CD4-positive, alpha-beta memory T cell (primary cell): ENCODE measurements at places on chromosomes 16 and 17. TPM values are rescaled to one million over a fixed set of nuclear protein-coding genes. Genes with fewer than 3 reads are reported as not detected.

GRCh38 chr17:1732833-1733321 is 8.4 kb downstream of the WDR81 start:
- DNase-seq, result no peak
- H3K36me3 ChIP-seq, result peaks cover under 1% of the 10 kb centered on the region
- no peaks in the 10 kb centered on the region for H3K27me3 ChIP-seq
- H3K4me1 ChIP-seq, result peaks cover 23% of the 10 kb centered on the region
- H3K4me3 ChIP-seq, result no peak overlapping the region
- H3K27ac ChIP-seq, result no peak overlapping the region

GRCh38 chr17:48519427-48519826 is 11.4 kb downstream of the HOXB1 start:
- no peak for DNase-seq
- no peaks in the 10 kb centered on the region for H3K4me1 ChIP-seq
- no peak overlapping the region for H3K4me3 ChIP-seq
- H3K27me3 ChIP-seq, result no peaks in the 10 kb centered on the region

GRCh38 chr16:48627148-48627547 is 17.2 kb upstream of the N4BP1 start:
- H3K4me1 ChIP-seq, result peaks cover 13% of the 10 kb centered on the region
- no peak overlapping the region for H3K27ac ChIP-seq
- H3K4me3 ChIP-seq, result no peak overlapping the region
- no peak for DNase-seq

- no peak overlapping the region for H3K4me3 ChIP-seq
- H3K4me1 ChIP-seq, result peaks cover 39% of the 10 kb centered on the region
- DNase-seq, result no peak
- H3K27ac ChIP-seq, result no peak overlapping the region
- no peaks in the 10 kb centered on the region for H3K27me3 ChIP-seq
- H3K36me3 ChIP-seq, result no peaks in the 10 kb centered on the region
These were observed 10.0 kb upstream of the NOS2 start for GRCh38 chr17:27810211-27810901.

DNA sequence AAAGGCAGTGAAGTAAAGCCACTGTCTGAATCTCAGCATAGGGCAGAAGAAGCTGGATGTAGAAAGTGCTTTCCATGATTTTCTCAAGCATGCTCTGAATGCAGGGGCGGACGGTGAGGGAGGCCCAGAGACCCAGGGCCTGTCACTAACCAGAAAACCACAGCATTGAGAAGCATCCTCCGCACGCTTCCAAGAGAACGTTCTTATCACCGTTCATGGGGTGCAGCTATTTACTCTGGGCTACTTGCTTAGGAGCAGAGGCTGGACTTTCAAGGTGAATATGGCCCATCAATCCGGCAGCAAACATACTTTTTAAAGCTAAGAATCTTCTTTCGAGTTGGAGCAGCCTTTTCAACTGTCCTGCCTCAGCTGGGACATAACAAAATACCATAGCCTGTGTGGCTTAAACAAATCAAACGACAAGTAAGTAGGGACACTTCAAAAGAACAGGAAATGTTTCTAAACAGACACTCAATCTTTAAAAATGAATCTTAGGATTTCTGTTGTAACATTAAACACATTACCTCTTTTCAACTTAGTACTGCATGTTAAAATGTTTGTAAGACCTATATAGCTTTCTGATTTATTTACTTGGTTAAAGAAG is 46.5 kb upstream of the CDRT4 start:
- H3K36me3 ChIP-seq, result peaks cover 9% of the 10 kb centered on the region
- no peak overlapping the region for H3K27ac ChIP-seq
- no peaks in the 10 kb centered on the region for H3K4me1 ChIP-seq
- no peak overlapping the region for H3K4me3 ChIP-seq

- no peaks in the 10 kb centered on the region for H3K27me3 ChIP-seq
- H3K36me3 ChIP-seq, result no peaks in the 10 kb centered on the region
- DNase-seq, result peak; percentile 37
- H3K4me1 ChIP-seq, result peaks cover 50% of the 10 kb centered on the region
- peak within 1 kb of the TSS; percentile 36 for H3K4me3 ChIP-seq
These were observed at the start of gene SLC16A11 for GRCh38 chr17:7043497-7044198. TSS of gene SLC16A11 (minus strand) at chr17:7044092. CDS start at chr17:7043513, 579 bp downstream.

DNA sequence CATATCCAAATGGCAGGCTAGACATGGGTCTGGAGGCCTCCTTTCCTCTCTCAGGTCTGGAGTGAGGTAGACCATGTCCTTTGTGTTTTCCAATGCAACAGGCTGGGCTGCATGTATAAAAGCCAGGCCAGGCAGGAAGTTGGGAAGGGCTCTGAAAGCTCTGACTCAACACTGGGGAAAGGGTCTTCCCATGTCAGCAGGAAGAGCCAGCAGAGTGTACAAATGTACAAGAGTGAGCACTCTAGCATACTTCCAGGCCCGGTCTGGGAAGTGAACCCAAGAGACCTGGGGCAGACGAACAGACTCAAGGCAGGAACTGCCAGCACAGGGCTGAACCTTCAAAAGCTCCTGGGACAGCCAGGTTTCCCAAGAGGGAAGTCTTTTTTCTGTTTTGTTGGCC is 7.0 kb downstream of the ATPAF2 start:
- DNase-seq, result no peak
- no peak overlapping the region for H3K27ac ChIP-seq
- H3K4me1 ChIP-seq, result peaks cover 9% of the 10 kb centered on the region
- H3K4me3 ChIP-seq, result no peak overlapping the region

GRCh38 chr17:76816590-76817135 is 51.5 kb upstream of the MGAT5B start:
- peak; percentile 63 for DNase-seq
- peaks cover 7% of the 10 kb centered on the region for H3K4me1 ChIP-seq
- H3K4me3 ChIP-seq, result no peak overlapping the region
- no peak overlapping the region for H3K27ac ChIP-seq
- H3K36me3 ChIP-seq, result no peaks in the 10 kb centered on the region

- H3K36me3 ChIP-seq, result no peaks in the 10 kb centered on the region
- H3K27me3 ChIP-seq, result peaks cover 6% of the 10 kb centered on the region
- H3K4me3 ChIP-seq, result no peak overlapping the region
- no peaks in the 10 kb centered on the region for H3K4me1 ChIP-seq
- DNase-seq, result no peak
These were observed 26.0 kb downstream of the CD300LF start for GRCh38 chr17:74686761-74687160.

DNA sequence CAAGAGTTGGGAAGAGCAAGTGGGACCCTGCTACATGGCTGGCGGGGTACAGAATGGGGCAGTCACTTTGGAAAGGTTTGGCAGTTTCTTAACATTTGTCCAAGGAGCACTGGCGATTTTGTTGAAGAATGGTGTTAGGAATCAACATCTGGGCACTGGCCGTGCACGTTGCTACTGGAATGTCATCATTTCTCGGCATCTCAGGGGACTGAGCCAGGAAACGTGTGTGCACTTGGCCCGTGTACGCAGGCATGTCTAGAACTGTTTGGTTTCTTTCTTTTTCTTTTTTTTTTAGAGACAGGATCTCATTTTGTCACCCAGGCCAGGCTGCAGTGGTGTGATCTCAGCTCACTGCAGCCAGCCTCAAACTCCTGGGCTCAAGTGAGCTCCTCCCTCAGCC is 17.3 kb upstream of the FOXK2 start:
- H3K4me1 ChIP-seq, result peaks cover 5% of the 10 kb centered on the region
- no peak overlapping the region for H3K4me3 ChIP-seq
- H3K27me3 ChIP-seq, result no peaks in the 10 kb centered on the region
- DNase-seq, result no peak
- no peaks in the 10 kb centered on the region for H3K36me3 ChIP-seq

- H3K36me3 ChIP-seq, result no peaks in the 10 kb centered on the region
- H3K27me3 ChIP-seq, result peaks cover 4% of the 10 kb centered on the region
- H3K4me1 ChIP-seq, result peaks cover 4% of the 10 kb centered on the region
- H3K27ac ChIP-seq, result no peak overlapping the region
- no peak overlapping the region for H3K4me3 ChIP-seq
These were observed 10.3 kb upstream of the ABCC3 start for GRCh38 chr17:50624321-50624934.

GRCh38 chr17:28700830-28701492 is 10.7 kb downstream of the PROCA1 start:
- H3K27ac ChIP-seq, result no peak overlapping the region
- no peak overlapping the region for H3K4me3 ChIP-seq
- H3K36me3 ChIP-seq, result peaks cover 72% of the 10 kb centered on the region
- no peaks in the 10 kb centered on the region for H3K27me3 ChIP-seq
- H3K4me1 ChIP-seq, result no peaks in the 10 kb centered on the region

GRCh38 chr17:72565758-72566157 is 444.9 kb downstream of the SOX9 start:
- no peak for DNase-seq
- no peak overlapping the region for H3K27ac ChIP-seq
- peaks cover 10% of the 10 kb centered on the region for H3K4me1 ChIP-seq

- no peaks in the 10 kb centered on the region for H3K36me3 ChIP-seq
- H3K27me3 ChIP-seq, result no peaks in the 10 kb centered on the region
- no peak overlapping the region for H3K27ac ChIP-seq
- H3K4me3 ChIP-seq, result no peak overlapping the region
- H3K4me1 ChIP-seq, result no peaks in the 10 kb centered on the region
These were observed 75.3 kb upstream of the TBC1D3K start for GRCh38 chr17:37848690-37849616.

- DNase-seq, result no peak
- no peak overlapping the region for H3K4me3 ChIP-seq
- no peaks in the 10 kb centered on the region for H3K36me3 ChIP-seq
These were observed 26.0 kb upstream of the IRX6 start for GRCh38 chr16:55297910-55298479.

GRCh38 chr17:14856176-14856575 is 408.9 kb downstream of the PMP22 start:
- H3K4me1 ChIP-seq, result no peaks in the 10 kb centered on the region
- no peaks in the 10 kb centered on the region for H3K27me3 ChIP-seq
- no peak overlapping the region for H3K4me3 ChIP-seq
- no peaks in the 10 kb centered on the region for H3K36me3 ChIP-seq
- no peak overlapping the region for H3K27ac ChIP-seq

DNA sequence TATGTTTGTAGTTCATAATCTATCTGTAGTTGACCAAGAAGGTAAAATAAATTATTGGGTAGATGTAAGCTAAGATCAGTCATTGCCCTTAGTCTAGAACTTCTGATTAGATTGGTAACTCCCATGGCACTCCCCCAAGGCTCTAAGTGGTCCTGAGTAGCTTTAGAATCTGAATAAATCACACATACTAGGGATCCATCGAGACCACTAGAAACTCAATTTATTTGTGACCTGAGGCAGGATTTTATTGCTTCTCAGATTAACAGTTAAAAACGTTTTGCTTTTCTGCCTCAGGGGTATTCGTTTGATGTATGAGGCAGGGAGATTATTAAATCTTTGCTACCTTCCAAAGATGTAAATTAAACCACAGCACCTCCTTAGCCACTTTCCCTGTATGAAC is 24.9 kb downstream of the CMTR2 start:
- no peak overlapping the region for H3K4me3 ChIP-seq
- no peaks in the 10 kb centered on the region for H3K27me3 ChIP-seq
- no peak overlapping the region for H3K27ac ChIP-seq
- H3K4me1 ChIP-seq, result no peaks in the 10 kb centered on the region
- no peaks in the 10 kb centered on the region for H3K36me3 ChIP-seq

DNA sequence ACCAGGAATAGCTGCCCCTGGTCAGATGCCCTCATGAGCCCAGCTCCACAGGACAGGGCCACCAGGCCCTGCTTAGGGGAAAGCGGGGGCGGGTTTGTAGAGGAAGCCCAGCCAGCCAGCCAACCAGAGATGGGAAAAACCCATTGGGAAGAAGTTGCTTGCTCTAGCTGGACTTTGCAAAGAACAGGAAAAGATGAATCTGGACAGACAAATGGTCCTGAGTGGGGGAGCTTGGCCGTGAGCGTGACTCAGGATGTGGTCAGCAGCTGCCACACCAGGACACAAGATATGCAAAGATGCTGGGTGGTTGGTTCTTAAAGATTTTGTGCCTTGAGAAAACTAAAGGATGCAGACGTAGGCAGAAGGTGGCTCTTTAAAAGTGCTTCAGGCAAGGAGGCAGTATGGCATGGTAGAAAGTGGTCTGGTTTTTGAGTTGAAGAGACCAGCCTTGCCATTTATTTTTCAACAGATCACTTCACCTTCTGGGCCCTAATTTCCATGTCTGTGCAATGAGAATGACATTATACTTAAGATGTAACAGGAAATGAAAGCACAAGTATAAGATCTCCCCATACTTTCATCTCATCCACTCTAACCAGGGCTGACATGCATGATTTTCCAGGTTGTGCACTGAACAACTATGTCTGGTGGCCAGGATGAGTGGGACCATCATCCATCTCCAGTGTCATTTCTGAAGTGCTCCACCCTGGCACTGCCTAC is 27.8 kb upstream of the HEATR6 start:
- no peak overlapping the region for H3K4me3 ChIP-seq
- no peak overlapping the region for H3K27ac ChIP-seq
- H3K36me3 ChIP-seq, result no peaks in the 10 kb centered on the region
- H3K4me1 ChIP-seq, result peaks cover 3% of the 10 kb centered on the region
- no peak for DNase-seq

GRCh38 chr16:77790009-77790372 is 1.6 kb downstream of the VAT1L start:
- no peak for DNase-seq
- H3K27me3 ChIP-seq, result peaks cover 16% of the 10 kb centered on the region
- no peak overlapping the region for H3K4me3 ChIP-seq

DNA sequence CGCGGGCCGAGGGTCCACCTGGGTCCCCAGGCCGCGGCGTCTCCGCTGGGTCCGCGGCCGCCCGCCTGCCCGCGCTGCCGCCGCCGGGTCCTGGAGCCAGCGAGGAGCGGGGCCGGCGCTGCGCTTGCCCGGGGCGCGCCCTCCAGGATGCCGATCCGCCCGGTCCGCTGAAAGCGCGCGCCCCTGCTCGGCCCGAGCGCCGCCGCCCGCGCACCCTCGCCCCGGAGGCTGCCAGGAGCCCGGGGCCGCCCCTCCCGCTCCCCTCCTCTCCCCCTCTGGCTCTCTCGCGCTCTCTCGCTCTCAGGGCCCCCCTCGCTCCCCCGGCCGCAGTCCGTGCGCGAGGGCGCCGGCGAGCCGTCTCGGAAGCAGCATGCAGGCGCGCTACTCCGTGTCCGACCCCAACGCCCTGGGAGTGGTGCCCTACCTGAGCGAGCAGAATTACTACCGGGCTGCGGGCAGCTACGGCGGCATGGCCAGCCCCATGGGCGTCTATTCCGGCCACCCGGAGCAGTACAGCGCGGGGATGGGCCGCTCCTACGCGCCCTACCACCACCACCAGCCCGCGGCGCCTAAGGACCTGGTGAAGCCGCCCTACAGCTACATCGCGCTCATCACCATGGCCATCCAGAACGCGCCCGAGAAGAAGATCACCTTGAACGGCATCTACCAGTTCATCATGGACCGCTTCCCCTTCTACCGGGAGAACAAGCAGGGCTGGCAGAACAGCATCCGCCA is 504 bp downstream of the FOXC2 start:
- H3K4me3 ChIP-seq, result no peak overlapping the region
- H3K27me3 ChIP-seq, result peaks cover 35% of the 10 kb centered on the region
- no peak for DNase-seq
- peaks cover 18% of the 10 kb centered on the region for H3K4me1 ChIP-seq
- H3K36me3 ChIP-seq, result no peaks in the 10 kb centered on the region

- no peaks in the 10 kb centered on the region for H3K36me3 ChIP-seq
- peak; percentile 9 for DNase-seq
- peaks cover 21% of the 10 kb centered on the region for H3K27me3 ChIP-seq
- H3K27ac ChIP-seq, result no peak within 1 kb of the TSS
These were observed at the start of gene RPRML for GRCh38 chr17:46979147-46979863. TSS of gene RPRML (minus strand) at chr17:46979253. CDS start at chr17:46979007, 246 bp downstream.

The NLRC3 gene
- 111 TPM for total RNA-seq

The SMPD3 gene
- total RNA-seq, result 0.75 TPM

The GAN gene
- 10.8 TPM for total RNA-seq

The MYH8 gene
- not detected for total RNA-seq

The PLCG2 gene
- 2.4 TPM for total RNA-seq

The MGAT5B gene
- total RNA-seq, result 1.8 TPM

The CMTM4 gene
- total RNA-seq, result 2.2 TPM

The CDRT4 gene
- 9.6 TPM for total RNA-seq

The ZBTB4 gene
- total RNA-seq, result 75.2 TPM

The DVL2 gene
- total RNA-seq, result 75.1 TPM

The KRT9 gene
- not detected for total RNA-seq

The CD300A gene
- 27.6 TPM for total RNA-seq

The CCT6B gene
- total RNA-seq, result 2.0 TPM

The SMIM36 gene
- total RNA-seq, result not detected
